Activated CD8-positive, alpha-beta memory T cell treated with anti-CD3 and anti-CD28 coated beads for 1 hour (primary cell): ENCODE measurements at places on chromosomes 5 and 9.

DNA sequence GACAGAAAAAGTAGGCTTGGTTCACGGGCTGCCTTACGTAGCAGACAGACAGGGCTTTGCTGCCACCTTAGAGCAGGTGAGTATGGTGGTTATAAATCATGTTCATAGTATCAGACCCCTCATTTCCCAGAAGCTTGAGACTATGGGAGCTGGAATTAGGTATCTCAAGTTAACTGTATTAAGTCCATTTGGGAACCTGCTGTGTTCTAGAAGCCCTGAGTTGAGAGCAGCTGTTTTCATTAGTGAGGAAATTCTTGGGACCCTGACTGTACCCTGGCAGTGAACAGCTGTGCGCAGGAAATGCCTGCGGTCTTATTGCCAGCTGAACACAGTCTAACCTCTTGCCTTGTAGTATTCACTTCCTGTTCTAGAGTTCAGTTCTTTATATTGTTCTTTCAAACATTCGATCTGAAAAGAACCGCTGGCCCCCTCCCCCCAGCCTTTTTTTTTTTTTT lies 29.8 kb downstream of the UGCG start:
- peak; percentile 29 for DNase-seq

DNA sequence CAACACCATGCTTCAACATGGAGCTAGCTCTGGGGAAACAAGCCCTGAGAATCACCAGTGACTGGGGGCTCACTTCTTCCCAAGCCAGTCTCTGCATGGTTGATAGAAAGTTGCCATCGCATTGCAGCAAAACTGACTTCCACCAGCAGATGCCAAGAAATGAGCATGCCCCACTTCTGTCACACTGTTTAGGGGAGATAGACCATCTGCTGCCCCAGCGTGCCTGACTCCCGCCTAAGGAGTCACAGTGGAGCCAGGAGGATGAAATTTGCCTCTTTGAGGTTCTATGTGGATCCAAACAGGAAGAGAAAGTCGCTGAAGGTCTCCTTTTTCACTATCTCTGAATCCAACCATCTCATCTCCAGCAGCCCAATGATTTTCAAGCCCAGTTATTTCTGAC lies 116.7 kb upstream of the SLIT3 start:
- DNase-seq: no peak

DNA sequence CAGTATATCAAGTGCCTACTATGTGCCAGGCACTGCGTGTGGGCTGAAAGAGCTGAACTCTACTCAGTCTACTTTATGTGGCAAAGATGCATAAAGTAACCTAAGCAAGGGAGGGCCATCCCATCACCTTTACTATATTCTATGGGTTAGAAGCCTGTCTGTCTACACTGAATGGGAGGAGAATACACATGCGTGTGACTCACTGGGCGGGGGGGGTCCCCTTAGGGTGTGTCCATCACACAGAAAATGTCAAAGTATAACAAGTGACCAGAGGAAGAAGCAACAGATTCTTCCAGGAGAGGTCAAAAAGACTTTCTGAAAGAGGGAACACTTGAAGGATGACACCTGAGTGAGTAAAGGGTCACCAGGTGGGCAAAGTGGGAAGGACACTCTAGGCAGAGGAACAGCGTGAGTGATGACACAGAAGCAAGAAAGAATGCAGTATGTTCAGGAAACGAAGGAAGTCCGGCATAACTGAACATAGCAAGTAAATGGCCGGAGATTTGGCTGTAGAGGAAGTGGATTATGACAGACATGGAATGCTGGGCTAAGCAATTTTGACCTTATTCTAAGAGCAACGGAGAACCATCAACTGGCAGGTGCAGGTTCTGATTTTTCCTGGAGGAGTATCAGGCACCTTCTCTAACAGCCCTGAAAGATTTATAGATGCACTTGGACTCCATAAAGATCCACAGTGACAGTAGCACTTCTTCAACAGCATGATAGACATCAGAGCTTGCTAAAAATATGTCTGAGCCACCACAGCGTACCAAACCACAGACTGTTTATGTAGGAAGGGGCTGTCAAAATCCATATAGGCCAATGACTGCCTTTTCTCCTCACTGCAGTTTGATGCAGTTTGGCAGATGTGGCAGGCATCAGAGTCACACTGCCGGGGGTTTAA lies 8.0 kb upstream of the WHRN start:
- DNase-seq: no peak

- DNase-seq: no peak
Measured at GRCh38 chr5:96660971-96661854, 963 bp upstream of the CAST start.

GRCh38 chr5:96986450-96986849 lies 50.6 kb downstream of the LNPEP start:
- DNase-seq: no peak

DNA sequence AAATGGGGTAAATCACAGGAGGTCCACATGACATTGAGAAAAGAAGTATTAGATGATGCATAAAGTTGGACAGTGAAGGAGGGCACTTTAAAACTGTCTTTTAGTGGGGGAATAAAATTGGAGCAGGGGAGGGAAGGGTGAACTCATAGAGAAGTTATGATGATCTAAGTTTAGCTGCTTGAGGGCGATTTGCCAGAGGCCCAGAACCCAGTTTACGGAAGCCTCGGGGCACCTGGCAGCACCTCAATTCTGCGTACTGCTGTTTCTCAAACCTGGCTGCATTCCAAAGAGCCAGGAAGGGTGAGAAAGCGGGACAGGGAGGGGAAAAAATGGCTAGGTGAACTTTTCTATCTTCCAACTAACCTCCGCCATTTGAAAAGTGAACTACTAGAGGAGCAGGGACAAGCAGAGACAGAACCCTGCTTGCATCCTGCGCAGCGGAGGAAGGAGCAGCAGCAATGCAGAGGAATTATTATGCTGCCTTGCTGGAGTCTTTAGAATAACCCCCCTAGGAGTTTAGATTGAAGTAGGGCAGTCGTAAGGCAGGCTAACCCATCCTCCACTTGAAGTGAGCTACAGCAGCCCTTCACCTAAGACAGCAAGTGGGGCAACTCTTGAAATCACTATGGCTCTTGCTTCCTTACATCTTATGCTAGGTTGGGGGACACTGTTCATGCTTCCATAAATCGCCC lies 316.8 kb downstream of the BRINP1 start:
- DNase-seq: no peak

GRCh38 chr5:127013407-127013806 lies 17.0 kb downstream of the MARCHF3 start:
- no peak for DNase-seq

GRCh38 chr5:882253-883183 lies 10.1 kb downstream of the BRD9 start:
- DNase-seq: no peak

DNA sequence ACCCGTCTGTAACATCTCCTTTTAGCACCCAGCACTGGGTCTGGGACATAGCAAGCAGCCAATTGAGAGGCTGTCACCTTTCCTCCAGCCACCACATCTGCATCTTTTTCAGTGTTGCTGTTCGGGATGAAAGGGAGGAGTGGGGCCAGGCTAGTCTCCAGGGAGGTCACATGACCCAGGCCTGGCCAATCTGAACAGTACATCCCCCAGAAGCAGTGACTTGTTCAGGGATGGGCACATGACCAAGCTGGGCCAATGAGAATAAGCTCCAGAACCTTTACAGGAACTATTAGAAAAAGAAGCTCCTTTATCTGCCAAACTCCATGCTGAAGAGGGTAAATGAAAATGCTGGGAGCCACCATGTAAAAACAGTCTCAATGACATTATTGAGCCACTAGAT lies 359.0 kb downstream of the SLIT3 start:
- no peak for DNase-seq

DNA sequence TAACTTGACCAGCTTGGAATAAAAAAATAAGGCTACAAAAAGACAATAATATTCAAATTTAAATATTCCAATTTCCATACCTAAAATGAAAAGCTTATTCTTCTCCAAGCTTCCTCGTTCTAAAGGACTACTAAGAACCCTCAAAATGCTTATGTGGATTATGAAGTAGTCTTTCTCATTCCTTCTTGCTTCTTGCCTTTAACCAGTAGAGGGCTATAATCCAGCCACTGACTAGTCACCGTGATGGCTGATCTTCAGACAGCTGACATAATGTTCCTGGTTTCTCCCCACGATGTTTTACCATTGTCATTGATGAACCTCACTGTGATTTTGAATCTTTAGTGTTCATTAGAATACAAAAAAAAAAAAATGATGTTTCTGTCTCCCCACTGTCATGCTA lies 515.3 kb downstream of the TLE1 start:
- DNase-seq: no peak

GRCh38 chr5:50691399-50692016 lies 25.1 kb downstream of the PARP8 start:
- DNase-seq: no peak

- DNase-seq: no peak
Measured at GRCh38 chr9:77158772-77159513, 18.4 kb upstream of the VPS13A start.

DNA sequence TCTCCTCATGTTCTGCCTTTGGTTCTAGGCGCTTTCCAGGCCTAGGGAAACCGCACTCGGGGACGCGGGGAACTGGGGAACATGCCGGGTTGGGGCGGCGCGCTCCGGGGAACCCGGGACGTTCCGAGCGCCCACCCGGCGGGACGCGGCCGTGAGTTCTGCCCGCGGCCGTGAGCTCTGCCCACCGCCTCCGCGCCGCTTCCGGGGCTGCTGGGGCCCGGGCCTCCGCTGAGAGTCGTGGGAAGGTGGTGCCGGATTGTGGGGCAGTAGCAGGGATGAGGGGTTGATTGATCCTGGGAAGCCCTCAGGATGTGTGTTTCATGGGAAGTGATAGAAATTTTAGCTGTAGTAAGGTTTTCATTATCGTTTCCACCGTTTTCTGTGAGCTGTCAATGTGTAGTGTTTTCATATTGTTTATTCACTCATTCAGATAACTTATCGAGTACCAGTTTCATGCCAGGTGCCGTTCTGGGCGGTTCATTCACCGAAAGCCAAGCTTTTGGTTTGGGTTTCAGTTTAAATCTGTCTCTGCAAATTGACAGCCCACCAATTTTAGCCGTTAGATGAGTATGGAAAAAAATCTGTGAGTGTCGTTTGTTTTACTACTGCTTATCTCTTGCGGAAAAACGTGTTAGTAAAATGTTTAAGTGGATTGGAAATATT lies 657 bp downstream of the MTRR start:
- DNase-seq: no peak

DNA sequence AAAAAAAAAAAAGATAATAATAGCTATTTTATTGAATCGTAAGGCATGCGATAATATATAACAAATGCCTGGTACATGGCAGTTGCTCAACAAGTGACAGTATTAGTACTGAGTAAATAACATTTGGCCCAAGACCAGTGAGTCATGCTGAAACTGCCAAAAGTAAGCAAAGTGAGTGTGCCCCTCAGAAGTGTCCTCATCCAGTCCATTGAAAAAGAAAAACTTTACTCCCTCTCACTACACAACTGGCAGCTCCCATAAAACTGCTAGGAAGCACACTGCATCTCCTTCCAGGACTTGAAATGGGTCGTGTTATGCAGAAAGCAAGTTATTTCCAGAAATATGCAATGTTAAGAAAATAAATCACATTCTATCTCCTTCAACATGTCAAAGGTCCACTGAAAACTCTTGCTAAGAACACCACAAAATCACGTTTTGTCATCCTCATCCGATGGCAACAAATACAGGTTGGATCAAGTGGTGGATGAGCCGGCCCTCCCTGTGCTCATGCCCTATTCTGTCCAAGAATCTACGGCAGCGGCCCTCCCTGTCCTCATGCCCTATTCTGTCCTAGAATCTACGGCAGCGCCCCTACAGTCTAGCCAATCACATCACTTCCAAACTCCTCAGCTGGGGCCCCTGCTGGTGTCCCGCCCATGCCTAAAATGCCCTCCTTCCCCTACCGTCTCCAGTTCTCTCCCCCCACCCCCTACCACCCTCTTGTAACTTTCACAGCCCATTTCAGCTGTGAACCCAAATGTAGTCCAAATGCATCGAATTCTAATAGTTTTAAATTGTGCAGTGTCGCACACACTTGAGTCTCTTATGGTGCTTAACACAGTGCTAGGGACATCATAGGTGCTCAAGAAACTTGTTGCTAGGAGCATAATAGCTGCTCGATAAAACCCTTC lies 12.5 kb downstream of the PTCH1 start:
- DNase-seq: no peak

GRCh38 chr9:115254287-115255180 lies 136.6 kb upstream of the TNC start:
- DNase-seq: no peak

GRCh38 chr9:129202613-129203555 lies 24.8 kb upstream of the IER5L start:
- peak; percentile 78 for DNase-seq

- no peak for DNase-seq
Measured at GRCh38 chr9:92333282-92333634, 7.5 kb downstream of the CENPP start.

GRCh38 chr9:33332011-33332410 lies 41.7 kb downstream of the NFX1 start:
- DNase-seq: no peak

GRCh38 chr9:133606708-133607025 lies 2.5 kb downstream of the FAM163B start:
- no peak for DNase-seq

DNA sequence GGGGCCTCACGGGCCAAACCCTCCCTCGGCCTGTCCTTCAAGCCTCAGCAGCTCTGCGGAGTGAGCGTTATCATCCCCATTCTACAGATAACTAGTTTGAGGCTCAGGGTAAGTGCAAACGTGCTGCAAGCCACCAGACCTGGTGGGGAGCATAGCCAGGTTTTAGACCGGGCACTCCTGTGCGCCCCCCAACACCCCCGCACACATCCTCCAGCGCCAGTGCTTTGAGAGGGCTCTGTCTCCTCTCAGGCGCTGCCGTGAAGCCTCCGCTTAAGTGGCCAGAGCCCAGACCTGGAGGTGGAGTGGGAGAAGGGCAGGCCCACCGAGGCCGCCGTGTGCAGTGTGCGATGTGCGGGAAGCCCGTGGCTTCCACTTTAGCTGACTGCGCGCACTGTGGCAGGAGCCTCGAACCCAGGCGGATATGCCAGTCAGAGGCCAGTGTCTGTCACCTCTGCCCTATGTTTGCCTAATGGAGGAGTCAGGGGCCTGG lies 1.6 kb upstream of the MGAT1 start:
- DNase-seq: no peak

DNA sequence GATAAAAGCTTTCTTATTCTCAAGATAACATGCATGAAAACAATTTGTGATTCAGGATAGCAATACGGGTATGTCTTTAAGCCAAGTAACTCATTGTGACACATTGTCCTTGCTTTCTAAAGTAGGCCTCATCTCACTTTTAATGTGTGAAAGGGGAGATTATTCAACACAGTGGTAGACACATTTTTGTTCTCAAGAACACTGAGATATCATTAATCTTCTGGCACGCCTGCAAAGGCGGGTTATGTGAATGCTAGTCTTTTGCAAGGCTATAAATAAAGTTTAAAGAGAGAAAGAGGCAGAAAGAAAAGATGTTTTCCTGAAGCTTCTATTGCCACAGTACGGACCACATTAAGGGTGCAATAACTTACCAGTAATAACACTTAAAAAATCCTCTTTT lies 181.8 kb upstream of the MEF2C start:
- DNase-seq: no peak

GRCh38 chr5:9789777-9790176 lies 159.6 kb upstream of the TAS2R1 start:
- DNase-seq: no peak

- DNase-seq: no peak
Measured at GRCh38 chr9:69197687-69198086, 23.6 kb downstream of the TJP2 start.
